ENCODE measurements at places on chromosomes 4 and X.

- no peak for DNase-seq
Observed at GRCh38 chr4:150038335-150039076, 39.7 kb upstream of the DCLK2 start.

DNA sequence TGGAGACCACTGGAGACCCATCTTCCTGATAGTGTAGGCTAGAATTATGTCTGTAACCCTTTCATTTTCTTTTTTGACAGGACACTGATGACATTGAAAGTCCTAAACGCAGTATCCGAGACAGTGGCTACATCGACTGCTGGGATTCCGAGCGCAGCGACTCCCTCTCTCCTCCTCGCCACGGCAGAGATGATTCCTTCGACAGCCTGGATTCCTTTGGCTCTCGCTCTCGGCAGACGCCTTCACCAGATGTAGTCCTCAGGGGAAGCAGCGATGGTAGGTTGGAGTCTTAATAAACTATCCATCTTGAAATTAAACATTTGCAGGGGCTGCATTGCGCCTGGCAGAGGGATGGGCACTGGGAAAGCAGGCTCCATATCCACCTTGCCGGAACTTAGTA lies 75.4 kb downstream of the LIMCH1 start:
- no peak for DNase-seq

DNA sequence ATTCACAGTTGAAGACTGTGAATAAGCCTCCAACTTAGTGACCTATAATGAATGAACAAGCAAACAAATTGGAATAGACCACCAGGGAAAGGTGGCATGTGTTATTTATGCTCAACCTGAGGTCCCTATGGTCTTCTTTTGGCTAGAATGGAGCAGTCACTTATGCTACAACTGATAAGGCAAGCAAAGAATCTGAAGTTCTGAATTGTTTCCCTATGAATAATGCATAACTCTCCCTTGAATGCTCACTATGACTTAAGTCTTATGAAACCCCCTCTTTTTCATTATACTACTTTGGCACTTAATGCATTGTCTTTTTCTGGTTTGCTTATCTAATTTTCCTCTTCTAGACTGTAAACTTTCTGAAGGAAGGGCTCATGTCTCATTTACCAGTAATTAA lies 2.6 kb downstream of the GIMD1 start:
- no peak for DNase-seq

- DNase-seq: no peak
Observed at GRCh38 chr4:67929426-67929825, 33.9 kb downstream of the TMPRSS11A start.

GRCh38 chrX:53768865-53769264 lies 82.3 kb upstream of the HUWE1 start:
- DNase-seq: no peak

DNA sequence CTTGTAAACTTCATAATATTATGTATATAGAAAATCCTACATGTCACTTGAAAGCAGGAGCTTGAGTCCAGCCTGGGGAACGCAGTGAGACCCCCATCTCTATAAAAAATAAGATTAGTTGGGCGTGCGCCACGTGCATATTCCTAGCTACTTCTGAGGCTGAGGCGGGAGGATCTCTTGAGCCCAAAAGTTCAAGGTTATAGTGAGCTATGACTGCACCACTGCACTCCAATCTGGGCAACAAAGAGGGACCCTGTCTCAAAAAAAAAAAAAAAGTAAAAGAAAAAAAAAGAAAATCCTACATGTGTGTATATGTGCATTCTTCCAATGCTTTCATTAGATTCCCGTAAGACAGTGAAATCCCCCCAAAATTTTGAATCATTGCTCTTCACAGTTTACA lies 1.7 kb downstream of the SEC31A start:
- no peak for DNase-seq

- no peak for DNase-seq
Observed at GRCh38 chr4:11424000-11424399, 4.7 kb downstream of the HS3ST1 start.

DNA sequence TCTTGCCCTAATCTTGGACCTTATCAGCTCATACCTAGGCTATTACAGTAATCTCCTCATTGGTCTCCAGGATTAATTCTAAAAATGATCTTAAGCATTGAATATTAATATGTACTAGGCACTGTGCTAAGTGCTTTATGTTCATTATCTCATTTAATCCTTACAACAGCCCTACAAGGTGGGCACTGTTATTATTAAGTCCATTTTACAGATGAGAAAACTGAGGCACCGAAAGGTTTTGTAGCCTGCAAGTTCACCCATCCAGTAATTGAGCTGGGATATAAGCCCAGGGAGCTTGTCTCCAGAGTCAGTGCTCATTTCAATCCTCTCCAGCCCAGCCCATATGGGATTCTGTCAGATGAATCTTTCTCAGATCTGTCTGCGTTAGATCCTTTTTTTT lies 20.8 kb downstream of the SLC25A43 start:
- no peak for DNase-seq

- DNase-seq: no peak
Observed at GRCh38 chr4:119810001-119810400, 181.4 kb upstream of the PDE5A start.

DNA sequence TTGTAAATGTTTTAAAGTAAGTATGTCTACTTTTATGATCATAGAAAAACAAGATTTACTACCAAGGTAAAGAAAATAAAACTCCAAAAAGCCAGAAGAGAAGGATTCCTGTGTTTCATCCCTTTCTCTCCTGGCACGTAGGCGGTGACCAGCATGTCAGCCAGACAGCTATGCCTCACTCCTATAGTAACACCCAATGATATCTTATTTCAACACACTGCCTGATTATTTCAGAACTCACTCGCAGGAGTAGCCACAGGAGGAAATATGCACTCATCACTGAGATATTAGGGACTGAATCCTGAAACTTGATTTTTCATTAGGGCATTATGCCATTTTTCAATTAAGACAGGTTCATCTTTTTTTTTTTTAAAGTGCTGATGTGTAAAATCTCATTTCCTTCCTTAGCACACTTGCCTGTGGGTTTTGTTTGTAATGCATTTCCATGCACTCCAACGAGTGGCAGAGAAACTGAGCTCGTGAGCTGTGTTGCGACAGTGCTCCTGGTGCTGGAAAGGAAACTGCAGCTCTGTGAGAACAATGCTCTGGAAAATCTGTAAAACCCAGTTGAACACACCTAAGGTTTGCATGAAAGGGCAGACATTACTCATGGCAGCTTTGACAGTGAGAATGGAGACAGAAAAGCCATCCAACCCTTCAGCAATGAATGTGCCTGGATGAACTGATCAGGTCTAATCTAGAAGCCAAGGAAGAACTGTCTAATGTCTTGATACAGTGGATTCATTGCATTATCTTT lies 18.2 kb downstream of the RAI2 start:
- no peak for DNase-seq

Measured in NCI-H2107 (cell line).